NCI-H1436 treated with DMSO at 0.1 percent for 48 hours (cell line): ENCODE measurements at places on chromosomes 7 and 10.

DNA sequence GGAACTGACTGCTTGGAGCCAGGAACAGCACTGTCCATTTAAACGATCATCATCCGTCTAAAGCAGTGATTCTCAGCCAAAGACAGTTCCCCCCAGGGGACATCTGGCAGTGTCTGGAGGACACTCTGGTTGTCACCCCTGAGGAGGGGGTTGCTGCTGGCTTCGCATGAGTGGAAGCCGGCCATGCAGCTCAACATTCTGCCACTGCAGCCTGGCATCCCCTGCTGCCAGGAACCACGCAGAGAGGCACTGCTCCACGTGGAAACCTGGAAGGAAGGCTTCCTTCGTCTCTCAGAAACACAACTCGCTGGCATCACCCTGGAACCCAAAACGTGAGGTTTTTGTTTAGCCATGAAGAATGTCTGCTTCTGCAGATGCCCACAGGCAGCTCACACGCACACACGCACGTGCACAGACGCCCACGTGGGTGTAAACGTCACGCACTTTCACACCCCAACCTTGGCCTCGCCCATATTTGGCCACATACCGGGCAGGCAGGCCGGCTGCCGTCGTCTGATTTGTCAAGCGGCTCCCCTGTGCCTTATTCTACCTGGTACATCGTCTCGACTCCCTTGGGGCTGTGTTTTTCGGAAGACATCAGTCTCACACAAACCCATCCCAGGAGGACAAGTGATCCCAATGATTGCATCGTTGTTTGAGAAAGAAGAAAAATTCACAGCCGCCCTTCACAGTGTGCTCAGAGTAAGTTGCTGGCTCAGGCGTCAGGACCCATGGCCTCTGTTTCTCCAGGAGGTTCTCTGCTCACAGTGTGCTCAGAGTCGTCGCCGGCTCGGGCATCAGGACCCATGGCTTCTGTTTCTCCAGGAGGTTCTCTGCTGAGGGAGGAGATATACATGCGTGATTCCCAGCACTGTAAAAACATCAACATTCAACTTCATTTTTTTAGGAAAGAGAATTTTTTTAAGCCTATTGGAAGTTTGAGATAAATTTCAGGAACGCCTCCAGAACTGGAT, 127.2 kb upstream of the PPP2R2D start:
- no peak for DNase-seq

- DNase-seq = no peak
Observed at GRCh38 chr10:28169525-28169924, 133.3 kb downstream of the MPP7 start.

- DNase-seq = no peak
Observed at GRCh38 chr10:68049289-68050078, 25.6 kb downstream of the HERC4 start.

DNA sequence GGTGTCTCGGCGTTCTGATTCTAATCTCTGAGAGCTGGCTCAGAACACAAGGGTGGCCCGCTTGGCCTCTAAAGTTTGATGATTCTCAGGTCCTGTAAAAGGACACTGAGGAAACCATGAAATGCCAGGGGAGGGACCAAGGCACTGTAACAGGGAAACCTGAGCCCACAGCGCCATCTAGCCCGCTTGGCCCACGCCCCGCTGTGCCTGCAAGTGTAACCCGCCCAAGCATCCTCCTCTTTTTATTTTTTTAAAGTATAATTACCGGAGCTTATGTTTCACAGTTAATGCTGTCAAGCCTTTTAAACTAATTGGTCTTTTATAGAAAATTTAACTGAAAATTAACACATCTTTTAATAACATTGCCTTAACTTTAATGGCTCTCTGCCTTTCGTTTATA, 734.7 kb downstream of the KCNMA1 start:
- no peak for DNase-seq

DNA sequence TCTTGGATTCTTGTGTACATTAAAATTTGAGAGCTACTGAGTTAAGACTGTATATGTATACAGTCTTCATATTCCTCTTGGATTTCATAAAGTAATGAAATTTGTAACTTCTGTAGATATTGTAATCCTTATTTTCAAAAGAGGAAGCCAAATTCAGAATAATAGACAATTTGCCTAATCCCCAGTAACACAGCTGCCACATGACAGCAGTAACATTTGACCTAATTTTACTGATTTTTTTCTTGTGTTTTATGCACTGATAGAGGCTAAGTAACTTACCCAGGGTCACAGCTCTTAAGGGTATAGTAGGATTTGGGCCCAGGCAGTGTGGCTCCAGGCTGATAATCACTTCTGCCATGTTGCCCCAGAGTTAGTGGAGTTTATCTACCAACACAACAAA, 40.4 kb upstream of the IL6 start:
- DNase-seq = no peak

- no peak for DNase-seq
Observed at GRCh38 chr10:46002916-46003693, 27.3 kb downstream of the NCOA4 start.

- DNase-seq = no peak
Observed at GRCh38 chr7:151708610-151709009, 168.3 kb downstream of the PRKAG2 start.

- no peak for DNase-seq
Observed at GRCh38 chr10:84715911-84716310, 387.5 kb downstream of the CCSER2 start.

DNA sequence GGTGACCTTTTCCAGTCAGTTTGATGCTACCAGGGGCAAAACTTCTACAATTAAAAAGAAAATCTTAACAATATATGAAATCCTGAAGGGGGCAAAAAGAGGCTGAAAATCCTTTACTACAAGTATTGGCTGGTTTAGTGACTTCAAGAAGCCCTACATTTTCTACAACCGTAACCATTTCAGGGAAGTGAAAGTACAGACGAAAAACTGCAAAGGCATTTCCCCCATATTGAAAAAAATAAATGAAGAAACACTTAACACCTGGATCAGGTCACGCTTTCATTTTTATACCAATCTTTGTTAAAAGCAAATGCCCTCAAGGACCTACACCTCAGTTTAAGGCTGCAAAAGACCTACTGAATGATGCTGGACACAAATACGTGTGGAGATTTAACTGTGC, 38.6 kb downstream of the IL6 start:
- no peak for DNase-seq

GRCh38 chr7:122790591-122790990, 87.9 kb upstream of the RNF148 start:
- DNase-seq = peak; percentile 75

- DNase-seq = no peak
Observed at GRCh38 chr10:33802566-33802965, 468.1 kb upstream of the NRP1 start.

- DNase-seq = no peak
Observed at GRCh38 chr10:33127622-33128021, 169.6 kb upstream of the ITGB1 start.

- DNase-seq = no peak
Observed at GRCh38 chr10:20363684-20364083, 533.4 kb downstream of the NEBL start.

- DNase-seq = no peak
Observed at GRCh38 chr10:33674986-33675599, 340.6 kb upstream of the NRP1 start.

DNA sequence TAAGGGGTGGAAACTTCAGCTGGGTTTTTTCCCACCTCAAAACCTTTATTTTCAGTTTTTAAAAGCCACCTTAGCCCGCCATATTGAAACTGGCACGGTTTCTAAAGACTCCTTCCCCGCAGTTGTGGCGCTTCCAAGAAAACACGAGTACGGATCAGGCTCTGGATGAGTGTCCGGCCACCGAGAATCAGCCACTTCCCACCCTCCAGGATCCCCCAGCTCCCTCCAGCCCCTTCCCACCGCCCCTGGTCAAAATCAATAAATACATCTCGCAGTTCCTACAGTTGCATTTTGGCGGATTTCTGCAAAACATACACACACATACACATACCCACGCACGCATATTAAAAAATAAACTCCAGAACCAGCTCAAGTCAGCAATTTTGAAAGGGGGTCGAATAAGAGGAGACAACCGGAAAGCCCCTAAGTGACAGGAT, 1.1 kb downstream of the SFMBT2 start:
- DNase-seq = no peak

DNA sequence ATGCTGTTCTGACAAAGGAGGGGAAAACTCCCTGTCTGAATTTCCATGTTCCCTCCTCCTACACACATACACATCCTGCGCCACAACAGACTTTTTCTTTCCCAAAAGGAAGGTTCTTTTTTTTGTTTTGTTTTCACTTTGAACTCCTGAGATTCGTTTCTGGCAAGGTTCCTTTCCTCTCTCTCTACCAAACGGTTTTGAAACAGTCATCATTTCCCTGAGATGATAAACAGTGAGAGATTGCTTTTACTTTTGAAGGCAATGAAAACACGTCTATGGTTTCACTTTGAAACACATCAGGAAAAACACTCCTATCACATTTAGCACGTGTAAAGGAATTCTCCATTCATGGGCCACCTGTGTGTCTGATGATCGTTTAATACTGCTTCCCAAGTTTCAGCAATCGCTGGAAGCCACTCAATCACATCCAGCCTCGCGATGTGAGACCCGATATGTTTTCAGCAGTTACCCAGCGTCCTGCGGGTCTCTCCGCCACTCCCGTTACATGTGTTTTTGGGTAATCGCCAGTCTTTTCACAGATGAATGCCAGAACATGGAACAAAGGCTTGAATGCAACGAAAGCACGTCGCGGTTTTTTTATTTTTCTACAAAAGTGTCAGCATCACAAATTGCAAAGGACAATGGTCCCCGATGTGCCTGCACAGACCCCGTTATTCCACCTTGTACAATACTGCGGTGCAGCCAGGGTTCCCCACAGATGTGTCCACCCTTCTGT, 62.8 kb upstream of the CUX1 start:
- DNase-seq = no peak

DNA sequence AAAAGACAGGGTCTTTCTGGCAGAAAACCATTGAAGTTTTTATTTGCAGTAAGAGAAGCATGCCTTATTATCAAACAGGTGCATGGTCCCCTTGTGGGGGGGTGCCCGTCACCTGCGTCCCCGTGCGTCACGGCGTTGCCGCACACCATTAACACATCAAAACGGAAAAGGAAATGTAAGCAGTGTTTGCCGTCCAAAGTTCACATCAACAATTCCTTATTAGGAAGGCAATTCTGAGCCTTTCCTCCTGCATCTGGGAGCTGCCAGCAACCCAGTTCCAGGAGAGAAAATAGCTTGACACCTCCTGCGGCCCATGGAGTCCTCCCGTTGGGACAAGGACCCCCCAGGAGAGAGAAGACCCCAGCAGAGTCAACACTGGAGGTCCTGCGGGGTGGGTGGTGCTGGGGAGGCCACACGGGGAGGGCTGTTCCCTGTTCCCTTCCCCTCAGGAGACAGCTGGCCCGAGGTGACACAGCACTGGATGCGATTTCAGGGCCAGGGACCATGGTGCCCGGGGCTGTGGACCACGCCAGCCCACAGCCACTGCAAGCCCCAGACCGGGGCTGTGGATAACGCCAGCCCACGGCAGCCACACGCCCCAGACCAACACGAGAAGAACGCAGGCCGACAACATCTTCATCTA, 39.5 kb downstream of the DIP2C start:
- peak; percentile 46 for DNase-seq

GRCh38 chr10:28810057-28810870, 132.9 kb downstream of the BAMBI start:
- DNase-seq = no peak

DNA sequence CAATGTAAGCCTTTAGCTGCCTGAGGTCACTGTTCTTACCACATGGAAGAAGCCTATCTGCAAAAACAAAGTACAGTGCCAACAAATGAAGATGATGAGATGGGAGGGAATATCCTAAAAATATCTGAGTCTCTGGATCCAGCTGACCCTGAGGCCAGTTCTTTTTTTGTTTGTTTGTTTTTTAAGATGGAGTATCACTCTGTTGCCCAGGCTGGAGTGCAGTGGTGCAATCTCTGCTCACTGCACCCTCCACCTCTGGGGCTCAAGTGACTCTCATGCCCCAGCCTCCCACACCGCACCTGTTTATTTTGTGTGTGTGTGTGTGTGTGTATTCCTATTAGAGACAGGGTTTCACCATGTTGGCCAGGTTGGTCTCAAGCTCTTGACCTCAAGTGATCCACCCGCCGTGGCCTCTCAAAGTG, 44.9 kb downstream of the HYCC1 start:
- DNase-seq = no peak

GRCh38 chr7:92306153-92306552, 60.4 kb downstream of the ANKIB1 start:
- DNase-seq = no peak

GRCh38 chr7:600149-601035, 80.7 kb upstream of the PDGFA start:
- no peak for DNase-seq

- no peak for DNase-seq
Observed at GRCh38 chr10:77185696-77186095, 451.9 kb downstream of the KCNMA1 start.

DNA sequence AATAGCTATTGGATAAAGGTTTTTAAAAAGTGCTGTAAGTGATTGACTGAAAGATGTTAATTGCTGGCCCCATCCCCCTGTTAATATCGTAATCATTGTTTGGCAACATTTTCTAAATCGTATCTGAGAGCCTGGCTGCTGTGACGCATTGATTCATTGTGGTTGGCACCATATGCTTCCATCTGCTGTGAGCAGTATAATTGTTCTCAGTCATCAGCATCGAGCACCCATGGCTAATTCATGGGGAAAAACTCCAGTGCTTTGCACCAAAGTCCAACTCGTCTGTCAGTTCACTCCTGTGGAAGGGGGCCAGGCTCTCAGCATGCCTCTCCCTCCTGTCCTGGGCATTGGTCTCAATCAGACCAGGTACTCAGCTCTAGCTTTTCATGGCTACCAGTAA, 205.2 kb downstream of the STK31 start:
- DNase-seq = no peak

DNA sequence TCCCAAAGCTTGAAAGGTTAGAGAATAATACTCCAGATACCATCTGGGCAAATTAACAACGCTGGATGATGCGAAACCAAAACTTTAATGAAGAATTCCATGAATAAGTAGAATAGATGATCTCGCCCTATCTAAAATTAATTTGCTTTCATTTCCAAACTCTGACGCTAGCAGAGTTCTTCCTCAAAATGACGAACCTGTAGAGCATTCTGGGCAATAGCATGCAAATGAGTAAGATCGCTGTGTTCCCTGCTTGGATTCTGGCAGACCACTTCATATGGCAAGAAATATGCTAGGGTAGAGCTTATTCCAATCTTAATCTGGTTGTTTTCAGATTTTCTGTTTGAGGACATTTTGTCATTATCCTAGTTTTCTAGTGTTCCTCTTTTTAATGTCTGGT, 36.1 kb upstream of the SMNDC1 start:
- no peak for DNase-seq

GRCh38 chr7:26686448-26686981, 177.9 kb downstream of the SKAP2 start:
- DNase-seq = no peak

DNA sequence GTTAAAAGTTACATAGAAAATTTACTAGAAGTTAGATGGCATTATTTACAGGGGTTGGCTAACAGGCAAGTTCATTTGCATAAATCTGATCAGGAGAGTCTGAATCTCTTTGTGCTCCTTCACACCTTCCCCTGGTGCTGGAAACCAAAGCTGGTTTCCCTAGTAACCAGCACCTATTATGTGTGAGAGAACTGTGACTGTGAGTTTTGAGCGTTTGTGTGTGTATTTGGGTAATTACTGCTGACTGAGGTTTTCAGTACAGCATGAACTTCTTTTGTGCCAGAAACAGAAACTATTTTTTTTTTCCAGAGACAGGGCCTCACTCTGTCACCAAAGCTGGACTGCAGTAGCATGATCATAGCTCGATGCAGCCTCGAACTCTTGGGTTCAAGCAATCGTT, 10.3 kb upstream of the IFIT1B start:
- DNase-seq = peak; percentile 40
